ENCODE measurements at places on chromosomes 12 and 14.
A peak's percentile ranks its signal among the peaks of the same experiment; 100 is the strongest.

DNA sequence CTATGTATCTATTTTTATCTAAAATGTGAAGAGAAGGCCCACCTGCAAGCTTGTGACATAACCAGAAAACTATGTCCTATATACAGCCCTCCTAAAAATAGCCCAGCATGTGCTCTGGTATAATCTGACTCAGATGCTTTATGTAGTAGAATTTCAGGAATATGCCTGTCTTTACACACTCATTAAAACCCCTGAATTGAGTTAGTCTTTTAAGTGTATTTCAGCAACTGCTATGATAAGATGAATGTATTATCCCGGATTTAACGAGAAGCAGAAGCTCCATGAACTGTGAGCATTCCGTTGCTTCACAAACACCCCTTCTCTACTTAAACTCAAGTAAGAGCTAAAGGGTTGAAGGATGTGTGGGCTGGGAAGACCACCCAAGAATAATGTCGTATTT, 89.9 kb upstream of the PRICKLE1 start:
- DNase-seq: no peak

DNA sequence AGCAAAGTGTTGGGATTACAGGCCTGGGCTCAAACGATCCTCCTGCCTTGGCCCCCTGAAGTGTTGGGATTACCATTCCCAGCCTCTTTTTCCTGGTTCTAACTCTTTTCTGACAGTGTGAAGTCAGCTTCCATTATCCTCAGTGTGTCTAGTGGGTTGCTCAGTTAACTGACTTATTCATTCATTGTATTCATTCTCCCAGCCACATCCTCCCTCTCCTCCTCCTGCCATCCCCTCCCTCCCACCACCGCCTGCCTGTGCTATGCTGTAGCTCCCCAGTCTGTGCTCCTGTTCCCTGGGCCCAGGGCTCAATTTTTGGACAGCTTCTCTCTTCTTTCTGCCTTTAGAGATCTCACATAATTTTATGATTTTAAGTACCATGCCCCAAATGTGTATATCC, 19.4 kb downstream of the ATP6V0A2 start:
- DNase-seq: no peak

GRCh38 chr12:41932470-41932991, 212.1 kb downstream of the GXYLT1 start:
- DNase-seq: peak; percentile 98

DNA sequence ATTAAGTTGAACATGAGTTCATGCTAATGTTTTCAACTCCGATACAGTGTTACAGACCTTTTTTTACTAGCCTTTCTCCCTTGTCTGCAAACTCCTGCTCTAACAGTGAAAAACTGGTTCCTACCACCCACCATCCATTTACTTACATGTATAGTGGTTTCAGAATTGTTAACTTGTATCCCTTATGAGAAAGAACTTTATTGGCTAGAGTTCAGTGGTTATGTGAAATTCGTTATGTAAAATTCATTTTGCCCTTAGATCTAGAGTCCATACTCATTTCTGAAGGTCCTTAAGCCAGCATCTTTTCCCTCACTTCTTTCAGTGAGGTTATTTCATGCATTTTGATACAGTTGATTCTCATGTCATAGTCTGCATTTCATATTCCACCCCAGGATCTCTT, 51.0 kb downstream of the PRKCH start:
- DNase-seq: no peak

DNA sequence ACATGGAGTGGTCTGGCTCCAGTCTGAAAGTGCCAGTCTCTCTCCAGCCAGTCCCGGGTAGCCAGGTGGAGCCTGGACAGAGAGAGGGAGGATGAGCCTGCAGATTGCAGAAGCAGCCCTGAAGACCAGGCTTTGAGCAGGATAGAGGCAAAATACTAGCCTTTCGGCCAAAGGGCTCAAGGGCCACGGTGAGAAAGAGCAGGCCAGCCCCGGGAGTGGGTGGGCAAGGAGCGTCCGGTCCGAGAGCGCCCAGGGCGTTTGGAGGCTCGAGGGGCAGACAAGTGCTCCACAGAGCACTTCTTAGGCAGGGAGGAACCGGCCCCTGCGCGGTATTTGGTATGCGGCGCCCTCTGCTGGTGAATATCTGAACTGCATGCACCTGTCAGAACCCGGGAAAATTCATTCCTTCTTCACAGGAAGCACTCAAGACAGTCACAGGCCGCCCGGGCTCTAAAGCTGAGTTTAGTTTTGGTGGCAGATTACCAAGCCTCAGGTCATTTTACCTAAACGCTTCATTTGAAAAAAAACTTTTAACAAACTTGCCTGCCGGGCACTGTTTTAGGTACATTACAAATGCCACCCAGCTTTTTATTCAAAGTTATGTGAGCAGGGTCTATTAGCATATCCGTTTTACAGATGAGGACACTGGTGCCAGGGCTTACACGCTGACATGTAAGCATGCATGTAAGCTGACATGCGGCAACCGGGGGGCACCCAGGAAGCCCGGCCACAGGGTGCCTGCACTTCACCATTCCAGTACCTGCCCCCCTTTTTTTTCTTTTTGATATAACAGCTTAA, 21.0 kb upstream of the PSMC1 start:
- DNase-seq: peak; percentile 80

DNA sequence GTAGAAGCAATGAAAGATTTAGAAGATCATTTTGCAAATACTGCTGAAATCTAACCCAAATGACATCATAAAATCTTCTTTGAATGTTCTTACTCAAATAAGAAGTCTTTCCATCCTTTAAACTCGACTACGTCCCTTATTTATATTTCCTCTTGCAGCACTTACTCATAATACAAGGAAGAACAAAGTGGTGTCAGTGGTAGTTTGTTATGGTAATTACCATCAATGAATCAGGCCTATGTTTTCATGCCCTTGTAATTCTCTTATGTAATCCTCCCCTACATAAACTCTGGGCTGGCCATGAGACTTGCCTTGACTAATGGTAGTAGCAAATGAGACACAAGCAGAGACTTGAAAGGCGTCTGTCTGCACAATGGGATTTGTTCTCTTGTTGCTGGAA, 17.0 kb downstream of the EEA1 start:
- no peak for DNase-seq

DNA sequence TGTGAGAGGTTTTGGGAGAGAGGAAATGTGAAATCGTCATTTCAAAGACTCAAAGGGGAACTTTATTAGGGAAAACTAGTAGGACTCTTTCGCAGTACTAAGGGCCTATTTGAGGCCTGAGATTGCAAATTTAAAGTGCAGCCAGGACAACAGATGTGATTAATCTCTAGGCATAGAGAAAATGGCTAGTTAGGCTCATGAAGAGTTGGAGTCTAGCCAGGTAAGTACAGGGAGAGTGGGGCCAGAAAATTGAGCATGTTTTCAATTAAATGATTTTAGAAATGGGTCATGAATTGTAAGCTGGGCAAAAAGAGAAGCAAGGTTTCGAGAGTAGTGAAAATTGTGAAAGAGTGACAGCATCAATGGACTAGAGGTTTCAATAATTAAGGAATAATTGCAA, 91.9 kb upstream of the LMNTD1 start:
- no peak for DNase-seq

- no peak for DNase-seq
Measured at GRCh38 chr14:103524002-103524935, 1.6 kb upstream of the CKB start.

All from NCI-H146 (cell line).